CD4-positive, alpha-beta T cell treated with Interleukin-4 for 4 hours (primary cell): ENCODE measurements at places on chromosomes 7 and 10.

DNA sequence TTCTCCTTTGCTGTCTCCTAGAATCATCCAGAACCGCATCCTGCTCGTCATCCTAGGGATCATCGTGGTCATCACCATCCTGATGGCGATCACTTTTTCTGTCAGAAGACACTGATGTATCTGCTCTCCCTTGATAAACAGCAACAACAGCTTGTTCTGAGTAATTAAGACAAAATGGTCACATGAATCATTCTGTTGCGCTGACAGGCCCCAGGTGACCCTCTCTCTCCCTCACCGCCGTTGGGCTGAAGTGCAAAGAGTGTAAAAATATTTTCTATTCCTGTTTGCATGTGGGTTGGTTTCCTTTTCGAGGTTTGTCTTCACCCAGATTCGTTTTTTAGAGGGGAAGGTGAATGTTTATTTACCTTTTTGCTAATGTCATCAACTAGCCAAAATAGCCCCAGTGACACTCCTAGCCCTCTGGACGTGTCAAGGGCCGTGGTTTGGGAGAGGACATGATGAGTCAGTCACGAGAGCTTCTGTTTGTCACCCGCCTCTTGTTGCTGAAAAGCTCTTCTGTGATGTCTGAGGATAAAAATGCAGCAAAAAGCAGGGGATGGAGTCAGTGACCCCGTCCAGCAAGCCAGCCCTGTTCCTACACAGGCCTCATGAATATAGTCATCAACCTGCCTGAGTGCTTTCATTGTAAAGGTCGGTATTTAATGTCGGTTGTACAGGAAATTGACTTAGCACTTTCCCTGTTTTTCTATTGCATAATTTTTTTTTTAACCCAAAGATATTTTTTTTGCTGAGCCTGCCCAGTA, 134.6 kb upstream of the TCF7L2 start:
- no peak for DNase-seq

DNA sequence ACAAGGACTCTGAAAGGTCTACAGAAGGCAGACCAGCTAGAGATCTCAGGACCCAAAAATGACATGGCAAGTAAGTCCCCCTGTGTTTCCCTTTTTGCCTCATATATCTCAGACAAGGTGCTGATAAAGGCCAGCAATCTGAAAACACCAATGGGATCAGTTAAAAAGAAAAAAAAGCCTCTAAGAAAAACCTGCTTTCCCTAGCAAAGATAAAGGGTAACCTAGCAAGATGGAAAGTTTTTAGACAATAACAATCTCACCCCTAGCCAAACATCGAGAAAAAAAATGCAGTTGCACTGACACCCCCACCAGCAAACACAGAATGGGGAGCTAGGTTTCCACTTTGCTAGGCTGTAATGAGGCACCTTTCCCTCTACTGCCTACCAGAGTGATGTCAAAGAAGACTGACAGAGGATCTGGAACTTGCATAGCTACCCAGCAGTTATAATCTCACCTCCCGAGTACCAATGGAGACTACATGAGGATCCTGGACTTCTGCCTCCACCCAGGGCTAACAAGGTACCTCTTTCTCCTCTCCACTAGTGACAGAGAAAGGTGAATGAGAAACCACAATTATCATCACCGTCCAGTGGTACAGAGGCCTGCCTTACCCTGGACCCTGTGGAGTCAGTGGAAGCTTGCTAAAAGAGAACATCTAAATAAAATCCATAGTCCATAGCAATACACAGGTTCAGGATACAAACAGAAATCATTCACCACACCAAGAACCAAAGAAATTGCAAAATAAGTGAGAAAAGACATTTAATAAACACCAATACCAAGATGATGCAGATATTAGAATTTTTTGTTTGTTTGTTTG, 240.8 kb downstream of the ARHGAP12 start:
- DNase-seq = no peak

GRCh38 chr10:43696909-43697483, 48.3 kb upstream of the ZNF32 start:
- DNase-seq = no peak

GRCh38 chr7:107463139-107464078, 6.4 kb upstream of the GPR22 start:
- DNase-seq = peak; percentile 41
